ENCODE measurements at places on chromosomes 7 and 10.

DNA sequence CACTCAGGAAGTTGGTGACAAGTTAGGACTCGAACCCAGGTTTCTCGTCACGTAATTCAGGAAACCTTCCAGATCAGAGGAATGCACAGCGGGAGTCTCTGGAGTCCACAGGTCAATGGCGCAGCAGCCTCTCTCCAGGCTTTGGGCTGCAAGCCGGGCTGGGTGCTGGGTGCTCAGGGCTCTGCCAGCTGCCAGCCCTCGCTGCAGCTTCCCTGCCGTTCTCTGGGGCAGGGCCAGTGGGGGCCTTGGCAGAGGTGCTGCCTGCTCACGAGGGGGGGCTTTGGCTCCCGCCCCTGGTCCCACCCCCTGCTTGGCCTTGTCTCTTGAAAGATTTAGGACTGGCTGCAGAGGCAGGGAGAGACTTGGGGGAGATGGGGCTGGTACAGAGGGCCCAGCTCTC is at the start of gene TACR2:
Gene TACR2 (minus strand): TSS at position 224 of the 400 bp plus-strand sequence. CDS start 595 bp downstream, outside the sequence.
- DNase-seq = no peak

- DNase-seq = no peak
Observed at GRCh38 chr10:106826716-106827115, 337.8 kb downstream of the SORCS1 start.

DNA sequence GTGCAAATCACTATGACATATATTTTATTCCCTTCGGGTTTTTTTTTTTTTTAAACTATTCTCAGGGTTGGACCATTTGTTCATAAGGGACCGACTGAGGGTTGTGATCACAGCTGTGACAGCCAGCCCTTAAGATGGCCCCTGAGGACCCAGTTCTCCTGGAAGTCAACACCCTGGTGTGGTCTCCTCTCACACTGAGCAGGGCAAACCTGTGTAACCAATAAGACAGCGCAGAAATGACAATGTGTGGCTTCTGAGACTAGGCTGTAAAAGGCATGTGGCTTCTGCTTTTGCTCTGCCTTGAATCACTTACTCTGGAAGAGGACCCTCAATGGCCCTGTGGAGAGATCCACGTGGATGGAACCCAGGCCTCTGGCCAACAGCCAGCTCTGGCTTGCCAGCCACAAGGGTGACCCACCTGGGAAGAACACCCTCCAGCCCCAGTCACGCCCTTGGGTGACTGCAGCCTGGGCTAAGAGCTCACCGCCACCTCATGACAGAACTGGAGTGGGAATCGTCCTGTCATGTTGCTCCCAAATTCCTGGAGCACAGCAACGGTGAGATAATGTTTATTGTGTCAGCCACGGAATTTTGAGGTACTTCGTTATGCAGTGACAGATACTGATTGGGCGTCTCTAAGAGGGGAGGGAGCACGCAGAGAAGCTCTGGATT is 127.1 kb downstream of the CLEC2L start:
- DNase-seq = peak; percentile 80

GRCh38 chr7:122965306-122965705 is 30.2 kb downstream of the TAS2R16 start:
- DNase-seq = no peak

GRCh38 chr10:118467200-118467599 is 125.1 kb upstream of the FAM204A start:
- no peak for DNase-seq
